Gastrocnemius medialis (tissue), 4 donors: ENCODE measurements at places on chromosomes 11 and 22. TPM values are rescaled to one million over a fixed set of nuclear protein-coding genes. Genes with fewer than 3 reads are reported as not detected.

The LMNTD2 gene
- not detected for total RNA-seq

The PATE2 gene
- not detected for total RNA-seq

The APOBEC3G gene
- 2.7 TPM for total RNA-seq

The SCGB1A1 gene
- total RNA-seq: not detected

DNA sequence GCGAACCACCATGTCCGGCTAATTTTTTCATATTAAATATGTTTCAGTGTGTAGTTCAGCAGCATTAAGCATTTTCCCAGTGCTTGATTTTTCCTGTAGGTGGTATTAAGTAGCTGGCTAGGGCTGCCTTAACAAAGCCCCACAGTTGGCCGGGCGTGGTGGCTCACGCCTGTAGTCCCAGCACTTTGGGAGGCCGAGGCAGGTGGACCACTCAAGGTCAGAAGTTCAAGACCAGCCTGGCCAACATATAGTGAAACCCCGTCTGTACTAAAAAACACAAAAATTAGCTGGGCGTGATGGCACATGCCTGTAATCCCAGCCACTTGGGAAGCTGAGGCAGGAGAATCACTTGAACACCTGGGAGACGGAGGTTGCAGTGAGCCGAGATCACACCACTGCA lies 33.5 kb upstream of the TOLLIP start:
- H3K4me3 ChIP-seq: no peak overlapping the region
- H3K27me3 ChIP-seq: no peaks in the 10 kb centered on the region
- H3K27ac ChIP-seq: no peak overlapping the region
- DNase-seq: no peak

DNA sequence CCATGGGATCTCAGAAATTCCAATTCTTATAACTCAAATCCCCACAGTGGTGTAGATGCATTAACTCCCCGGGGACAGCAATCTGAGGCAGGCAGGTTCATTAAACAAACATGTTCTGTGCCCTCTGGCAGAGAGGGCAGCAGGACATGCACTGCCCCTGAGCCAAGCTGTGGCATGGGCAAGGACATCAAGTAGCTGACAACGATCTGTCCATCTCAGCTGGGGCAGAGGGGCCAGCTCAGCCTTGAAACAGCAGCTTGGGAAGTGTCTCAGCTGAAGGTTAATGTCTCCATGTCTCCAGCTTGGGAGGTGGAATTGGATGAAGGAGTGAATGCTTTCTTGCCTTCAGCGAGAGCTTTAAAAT lies 13.6 kb downstream of the TMEM25 start:
- H3K4me3 ChIP-seq: no peak overlapping the region
- H3K4me1 ChIP-seq: no peaks in the 10 kb centered on the region
- H3K36me3 ChIP-seq: peaks cover 27% of the 10 kb centered on the region
- DNase-seq: no peak
- H3K27ac ChIP-seq: no peak overlapping the region

DNA sequence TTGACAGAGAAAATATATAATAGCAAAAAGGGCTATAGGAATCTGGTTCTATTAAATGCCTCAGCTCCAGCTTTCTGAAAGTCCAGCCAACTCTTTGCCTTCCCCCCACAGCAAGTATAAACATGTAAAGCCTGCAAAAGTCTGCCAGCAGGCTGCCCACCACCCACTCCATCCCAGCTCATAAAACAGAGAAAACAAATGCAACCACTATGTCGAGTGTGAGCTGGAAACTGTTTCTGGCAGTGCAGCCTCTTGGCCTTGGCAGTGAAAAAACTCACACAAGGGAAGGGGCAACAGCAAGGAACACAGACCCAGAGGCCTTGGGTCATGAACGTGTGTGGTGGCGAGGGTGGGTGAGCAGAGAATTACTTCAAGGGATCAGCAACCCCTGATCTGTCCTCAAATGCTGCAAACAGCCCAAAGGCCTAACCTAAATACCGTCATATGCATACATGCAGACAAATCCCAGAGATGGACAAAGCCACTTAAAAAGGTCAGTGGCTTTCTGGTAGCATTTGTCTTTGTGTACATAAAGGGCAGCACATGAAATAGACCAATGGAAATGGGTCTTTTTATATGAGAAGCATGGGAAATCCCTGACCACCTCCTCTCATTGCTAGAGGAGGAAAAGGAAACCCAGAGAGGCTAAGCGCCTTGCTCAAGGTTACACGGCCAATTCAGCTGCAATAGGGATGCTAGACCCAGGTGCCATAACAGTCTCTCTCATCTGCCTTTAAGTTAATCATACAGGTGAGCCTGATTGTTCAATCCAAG lies 74.8 kb downstream of the NAT10 start:
- no peaks in the 10 kb centered on the region for H3K27me3 ChIP-seq
- H3K36me3 ChIP-seq: no peaks in the 10 kb centered on the region
- no peaks in the 10 kb centered on the region for H3K4me1 ChIP-seq
- no peak overlapping the region for H3K4me3 ChIP-seq
- DNase-seq: no peak

DNA sequence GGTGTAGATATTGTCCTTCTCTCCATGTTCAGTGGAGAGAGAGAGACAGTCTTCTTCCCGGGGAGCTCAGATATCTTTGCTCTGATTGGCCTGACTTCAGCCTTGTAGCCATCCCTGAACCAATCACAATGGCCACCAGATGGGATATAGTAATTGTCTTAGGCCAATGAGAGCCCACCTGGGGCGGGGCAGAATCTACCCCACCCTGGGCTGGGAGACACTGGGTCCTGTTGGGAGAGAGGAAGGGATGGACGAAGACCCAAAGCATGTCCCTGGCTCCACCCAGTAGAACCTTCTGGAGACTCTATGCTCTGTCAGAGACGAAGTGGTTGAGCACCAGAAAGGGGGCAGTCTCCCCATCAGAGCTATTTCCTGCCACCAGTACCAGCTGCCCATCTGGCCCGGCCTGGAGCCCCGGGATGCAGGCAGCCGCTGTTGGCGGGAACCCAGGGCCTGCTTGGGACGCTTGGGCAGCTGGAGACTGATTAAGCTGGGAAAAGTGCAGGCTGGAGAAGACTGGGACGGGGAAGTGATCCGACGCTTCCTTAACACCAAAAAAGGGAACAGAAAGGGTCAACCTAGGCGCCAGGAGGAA lies 31.6 kb upstream of the CBX7 start:
- peaks cover 19% of the 10 kb centered on the region for H3K4me1 ChIP-seq
- peak overlapping the region; percentile 33 for H3K27ac ChIP-seq
- H3K36me3 ChIP-seq: no peaks in the 10 kb centered on the region
